Activated CD8-positive, alpha-beta memory T cell treated with anti-CD3 and anti-CD28 coated beads, Interleukin-2, amount 10 ng/mL, durations not matched to agents 7 days and 5 days (primary cell): ENCODE measurements at places on chromosomes 13 and 19.

DNA sequence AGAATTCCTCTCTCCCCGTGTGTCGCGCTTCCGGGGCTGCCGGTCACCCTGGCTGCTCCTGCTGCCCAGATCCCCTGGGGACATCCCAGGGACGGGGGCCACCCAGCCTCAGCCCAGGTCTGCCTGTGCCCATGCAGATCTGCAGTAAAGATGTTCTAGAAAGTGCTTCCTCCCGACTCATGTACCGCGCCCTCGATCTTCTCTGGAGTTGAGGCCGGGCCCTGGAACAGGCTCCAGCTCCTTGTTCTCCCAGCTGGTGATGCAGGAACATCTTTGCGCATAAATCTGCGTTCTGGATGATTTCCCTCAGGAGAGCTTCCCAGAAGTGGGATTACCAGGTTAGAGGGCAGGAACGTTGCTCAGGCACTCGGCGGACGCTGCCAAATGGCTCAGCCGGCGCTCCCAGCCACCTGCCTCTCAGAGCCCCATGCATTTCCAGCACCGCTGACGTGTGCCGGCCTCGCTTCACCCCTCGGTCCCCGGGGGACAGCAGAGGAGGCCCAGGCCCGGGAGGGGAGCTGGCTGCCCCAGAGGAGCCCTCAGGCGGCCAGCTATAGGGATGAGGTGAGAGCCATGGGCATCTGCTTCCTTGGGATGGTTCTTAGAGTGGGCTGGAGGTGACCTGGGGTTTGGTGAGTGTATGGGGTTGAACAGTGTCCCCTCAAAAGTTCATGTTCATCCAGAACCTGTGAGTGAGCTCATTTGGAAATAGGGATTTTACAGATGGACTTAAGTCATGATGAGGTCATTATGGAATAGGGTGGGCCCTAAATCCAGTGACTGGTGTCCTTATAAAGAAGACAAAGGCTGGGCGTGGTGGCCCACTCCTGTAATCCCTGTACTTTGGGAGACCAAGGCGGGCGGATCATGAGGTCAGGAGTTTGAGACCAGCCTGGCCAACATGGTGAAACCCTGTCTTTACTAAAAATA lies 42.6 kb downstream of the CRTC1 start:
- no peaks in the 10 kb centered on the region for H3K4me1 ChIP-seq
- no peaks in the 10 kb centered on the region for H3K36me3 ChIP-seq
- H3K27me3 ChIP-seq, result no peaks in the 10 kb centered on the region
- H3K4me3 ChIP-seq, result no peak overlapping the region
- no peak overlapping the region for H3K27ac ChIP-seq
- DNase-seq, result no peak

DNA sequence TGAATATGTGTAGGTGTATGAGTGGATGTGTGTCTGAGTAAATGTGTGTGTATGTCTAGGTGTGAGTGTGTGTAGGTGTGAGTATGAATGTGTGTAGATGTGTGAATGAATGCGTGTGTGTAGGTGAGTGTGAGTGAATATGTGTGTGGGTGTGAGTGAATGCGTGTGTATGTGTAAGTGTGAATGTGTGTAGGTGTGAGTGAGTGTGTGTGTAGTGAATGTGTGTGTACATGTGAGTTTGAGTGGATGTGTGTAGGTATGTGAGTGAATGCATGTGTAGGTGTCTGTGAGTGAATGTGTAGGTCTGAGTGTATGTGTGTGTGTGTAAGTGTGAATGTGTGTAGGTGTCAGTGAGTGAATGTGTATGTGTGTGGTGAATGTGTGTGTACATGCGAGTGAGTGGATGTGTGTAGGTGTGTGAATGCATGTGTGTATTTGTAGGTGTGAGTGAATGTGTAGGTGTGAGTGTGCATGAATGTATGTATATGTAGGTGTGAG lies 201.0 kb upstream of the ZNF536 start:
- no peak overlapping the region for H3K4me3 ChIP-seq
- no peaks in the 10 kb centered on the region for H3K4me1 ChIP-seq
- DNase-seq, result no peak

- no peaks in the 10 kb centered on the region for H3K27me3 ChIP-seq
- no peaks in the 10 kb centered on the region for H3K36me3 ChIP-seq
- peak; percentile 61 for DNase-seq
- H3K27ac ChIP-seq, result peak overlapping the region; percentile 69
- H3K4me1 ChIP-seq, result peaks cover 19% of the 10 kb centered on the region
- H3K4me3 ChIP-seq, result peak overlapping the region; percentile 81
Measured at GRCh38 chr19:10230173-10230860, 814 bp downstream of the S1PR2 start.

GRCh38 chr13:40069173-40070044 lies 413.9 kb downstream of the COG6 start:
- H3K4me1 ChIP-seq, result peaks cover 12% of the 10 kb centered on the region
- DNase-seq, result peak; percentile 76
- no peaks in the 10 kb centered on the region for H3K36me3 ChIP-seq
- H3K27ac ChIP-seq, result no peak overlapping the region
- H3K4me3 ChIP-seq, result no peak overlapping the region

- no peak overlapping the region for H3K27ac ChIP-seq
- no peak overlapping the region for H3K4me3 ChIP-seq
- H3K27me3 ChIP-seq, result no peaks in the 10 kb centered on the region
Measured at GRCh38 chr13:87198371-87198770, 472.8 kb upstream of the SLITRK5 start.

GRCh38 chr19:56667311-56667870 lies 4.2 kb downstream of the ZNF835 start:
- no peak for DNase-seq
- H3K4me1 ChIP-seq, result peaks cover 11% of the 10 kb centered on the region
- H3K27ac ChIP-seq, result no peak overlapping the region
- no peak overlapping the region for H3K4me3 ChIP-seq
- no peaks in the 10 kb centered on the region for H3K27me3 ChIP-seq

DNA sequence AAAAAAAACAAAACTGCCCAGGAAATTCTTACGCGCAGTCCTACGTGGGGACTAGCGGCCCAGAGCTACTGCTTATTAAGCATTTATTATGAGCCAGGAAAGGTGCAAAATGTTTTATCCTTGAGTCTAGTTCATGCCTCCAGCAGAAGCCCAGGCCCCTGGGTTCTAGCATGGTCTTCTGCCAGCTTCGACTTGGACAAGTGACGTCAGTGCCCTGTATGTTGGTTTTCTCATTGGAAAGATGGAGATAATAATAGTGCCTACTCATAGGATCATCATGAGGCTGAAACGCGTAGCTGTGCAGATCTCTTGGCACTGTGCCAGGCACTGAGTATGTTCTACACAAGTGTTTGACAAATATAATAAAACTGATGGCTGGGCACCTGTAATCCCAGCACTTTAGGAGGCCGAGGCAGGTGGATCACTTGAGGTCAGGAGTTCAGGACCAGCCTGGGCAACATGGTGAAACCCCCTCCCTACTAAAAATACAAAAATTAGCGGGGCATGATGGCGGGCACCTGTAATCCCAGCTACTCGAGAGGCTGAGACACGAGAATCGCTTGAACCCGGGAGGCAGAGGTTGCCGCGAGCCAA lies 12.4 kb upstream of the SULT2B1 start:
- no peaks in the 10 kb centered on the region for H3K36me3 ChIP-seq
- no peaks in the 10 kb centered on the region for H3K27me3 ChIP-seq
- no peak overlapping the region for H3K27ac ChIP-seq
- no peak overlapping the region for H3K4me3 ChIP-seq
- DNase-seq, result no peak

DNA sequence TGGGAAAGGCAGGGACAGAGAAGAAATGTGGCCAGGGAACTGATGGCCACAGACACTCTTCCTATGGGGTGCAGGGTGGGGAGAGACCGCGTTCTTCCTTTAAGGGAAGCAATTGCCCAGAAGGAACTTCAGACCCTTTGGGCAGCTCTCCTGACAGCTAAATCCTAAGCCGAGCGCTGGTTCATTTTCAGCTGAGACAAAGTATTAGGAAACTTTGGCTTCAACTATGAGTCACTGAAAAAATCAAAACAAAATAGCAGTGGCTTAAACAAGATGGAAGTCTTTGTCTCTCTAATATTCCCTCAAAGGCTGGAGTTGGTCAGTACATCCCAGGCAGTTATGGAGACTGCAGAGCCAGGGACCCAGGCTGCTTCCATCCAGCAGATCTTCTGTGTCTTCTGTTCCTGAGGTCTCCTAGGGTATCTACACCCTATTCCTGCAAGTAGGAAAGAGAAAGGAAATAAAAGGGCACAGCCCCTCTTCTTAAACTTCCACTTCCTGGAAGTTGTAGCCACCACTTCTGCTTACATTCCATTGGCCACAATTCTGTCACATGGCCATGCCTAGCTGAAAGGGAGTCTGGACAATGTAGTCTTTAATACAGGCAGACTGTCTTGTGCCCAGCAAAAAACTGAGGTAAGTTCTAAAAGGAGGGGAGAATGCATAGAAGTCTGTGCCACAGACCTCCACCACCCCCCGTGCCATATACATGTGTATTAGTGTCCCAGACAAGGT lies 163.5 kb downstream of the KATNAL1 start:
- peaks cover 63% of the 10 kb centered on the region for H3K4me1 ChIP-seq
- H3K36me3 ChIP-seq, result peaks cover 7% of the 10 kb centered on the region
- DNase-seq, result peak; percentile 74
- H3K27me3 ChIP-seq, result no peaks in the 10 kb centered on the region
- H3K27ac ChIP-seq, result peak overlapping the region; percentile 26

GRCh38 chr19:41746593-41747227 lies 8.6 kb upstream of the CEACAM6 start:
- H3K27me3 ChIP-seq, result peaks cover 54% of the 10 kb centered on the region
- H3K4me1 ChIP-seq, result peaks cover 7% of the 10 kb centered on the region
- H3K27ac ChIP-seq, result no peak overlapping the region
- DNase-seq, result peak; percentile 60

GRCh38 chr13:37068962-37069361 lies 9.5 kb upstream of the SUPT20H start:
- H3K27me3 ChIP-seq, result peaks cover 7% of the 10 kb centered on the region
- no peak overlapping the region for H3K4me3 ChIP-seq
- H3K27ac ChIP-seq, result no peak overlapping the region
- no peaks in the 10 kb centered on the region for H3K4me1 ChIP-seq

DNA sequence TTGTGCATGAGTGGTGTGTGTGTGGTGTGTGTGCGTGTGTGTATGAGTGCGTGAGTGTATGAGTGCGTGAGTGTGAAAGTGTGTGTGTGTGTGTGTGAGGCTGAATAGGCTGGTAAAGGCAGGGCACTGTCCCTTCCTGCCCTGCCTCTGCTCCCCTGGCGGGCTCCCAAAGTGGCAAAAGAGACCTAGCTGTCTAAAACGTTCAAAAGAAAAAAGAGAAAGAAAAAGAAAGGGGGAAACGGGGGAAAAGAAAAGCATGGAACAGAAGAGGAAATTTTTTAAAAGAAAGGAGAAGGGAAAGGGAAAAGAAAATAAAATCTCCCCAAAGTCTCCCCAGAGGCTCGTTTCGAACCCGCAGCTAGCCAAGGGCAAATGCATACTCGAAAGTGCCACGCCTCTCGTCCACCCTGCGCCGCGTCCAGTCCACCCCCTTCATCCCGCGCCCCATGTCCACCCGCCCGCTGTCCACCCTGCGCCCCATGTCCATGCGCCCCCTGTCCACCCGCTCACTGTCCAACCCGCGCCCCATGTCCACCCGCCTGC lies 37.0 kb upstream of the FLT1 start:
- peaks cover 3% of the 10 kb centered on the region for H3K36me3 ChIP-seq
- H3K4me3 ChIP-seq, result no peak overlapping the region
- H3K27ac ChIP-seq, result no peak overlapping the region
- no peak for DNase-seq

- no peak overlapping the region for H3K27ac ChIP-seq
- no peaks in the 10 kb centered on the region for H3K4me1 ChIP-seq
- H3K4me3 ChIP-seq, result no peak overlapping the region
- H3K27me3 ChIP-seq, result no peaks in the 10 kb centered on the region
- no peak for DNase-seq
Measured at GRCh38 chr19:22427547-22427946, 5.4 kb upstream of the ZNF98 start.

DNA sequence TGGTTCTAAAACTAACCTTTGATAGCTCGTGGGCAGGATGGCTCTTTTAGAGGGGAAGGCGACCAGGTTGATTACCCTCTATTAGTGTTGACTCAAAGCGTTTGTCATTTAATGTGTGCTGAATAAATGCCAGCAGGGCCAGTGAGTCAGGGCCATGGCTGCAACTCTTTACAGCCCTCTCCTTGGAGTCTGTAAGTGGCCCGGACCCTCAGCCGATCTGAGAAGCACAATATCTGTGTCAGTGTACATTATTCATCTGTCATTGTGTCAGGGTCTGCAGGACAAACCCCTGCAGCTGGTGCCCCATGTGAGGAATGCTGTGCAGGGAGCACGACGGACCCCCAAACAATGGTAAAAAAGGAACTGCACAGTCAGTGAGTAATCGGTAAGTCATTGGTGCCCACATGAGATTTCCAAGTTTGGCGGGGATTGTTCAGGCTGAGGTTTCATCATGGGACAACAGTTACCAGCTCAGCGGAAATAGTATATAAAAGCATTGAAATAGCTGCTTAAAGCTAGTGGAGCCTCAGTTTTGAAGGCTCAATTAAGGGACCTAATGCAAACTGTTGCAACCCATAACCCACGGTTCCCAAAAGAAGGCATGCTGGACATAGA lies 139.1 kb downstream of the ZNF675 start:
- no peak for DNase-seq
- no peaks in the 10 kb centered on the region for H3K27me3 ChIP-seq
- H3K36me3 ChIP-seq, result no peaks in the 10 kb centered on the region
- no peak overlapping the region for H3K4me3 ChIP-seq
- no peaks in the 10 kb centered on the region for H3K4me1 ChIP-seq
- H3K27ac ChIP-seq, result no peak overlapping the region
